ENCODE measurements at places on chromosomes 6 and 20.

GRCh38 chr6:109458774-109459531 is 3.4 kb upstream of the MICAL1 start:
- DNase-seq = no peak

DNA sequence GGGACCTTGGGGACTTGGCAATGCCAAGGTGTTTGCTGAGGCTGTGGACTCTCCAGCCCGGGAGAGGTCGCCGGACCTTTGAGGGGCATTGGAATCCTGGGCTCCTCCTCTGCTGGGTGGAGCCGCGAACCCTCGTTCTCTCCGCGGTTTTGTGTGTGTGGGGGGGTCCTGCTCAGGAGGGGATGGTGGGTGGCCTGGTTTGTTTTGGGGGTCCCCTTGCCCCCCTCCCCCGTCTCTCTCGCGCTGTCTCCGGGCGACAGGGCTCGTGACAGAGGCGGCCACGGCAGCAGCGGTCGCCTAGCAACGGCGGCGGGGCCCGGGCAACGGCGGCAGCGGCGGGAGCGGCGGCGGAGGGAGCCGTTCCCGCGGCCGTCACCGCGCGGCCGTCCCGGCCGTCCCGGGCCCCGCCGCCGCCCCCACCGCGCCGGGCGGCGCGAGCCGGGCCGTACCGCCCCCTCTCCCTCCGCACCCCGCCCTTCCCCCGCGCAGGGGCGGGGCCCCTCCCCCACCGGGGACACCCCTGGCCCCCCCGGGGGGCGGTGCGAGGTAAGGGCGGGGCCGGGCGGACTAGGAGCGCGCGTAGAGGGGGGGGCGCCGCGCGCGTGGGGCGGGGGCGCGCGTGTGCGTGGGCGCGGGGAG is 7.8 kb downstream of the SYNGAP1 start:
- DNase-seq = no peak

DNA sequence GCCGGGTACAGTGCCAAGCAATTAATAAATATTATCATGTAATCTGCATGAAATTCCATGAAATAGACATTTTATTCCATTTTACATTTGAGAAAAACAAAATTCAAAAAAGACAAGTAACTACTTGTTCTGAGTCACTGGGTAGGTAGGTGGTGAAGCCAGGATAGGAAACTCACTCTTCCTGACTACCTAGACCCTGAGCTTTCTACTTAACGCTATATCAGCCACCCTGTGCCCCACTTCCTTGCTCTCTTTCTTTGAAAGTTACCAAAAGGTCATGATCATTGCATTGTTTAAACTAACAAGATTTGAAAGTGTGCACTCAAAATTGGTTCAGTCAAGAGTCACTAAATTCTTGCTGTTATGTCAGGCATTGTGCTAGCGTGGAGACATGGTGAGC is 235.7 kb downstream of the CD83 start:
- DNase-seq = no peak

GRCh38 chr6:101489456-101489855 is 95.9 kb downstream of the GRIK2 start:
- no peak for DNase-seq

DNA sequence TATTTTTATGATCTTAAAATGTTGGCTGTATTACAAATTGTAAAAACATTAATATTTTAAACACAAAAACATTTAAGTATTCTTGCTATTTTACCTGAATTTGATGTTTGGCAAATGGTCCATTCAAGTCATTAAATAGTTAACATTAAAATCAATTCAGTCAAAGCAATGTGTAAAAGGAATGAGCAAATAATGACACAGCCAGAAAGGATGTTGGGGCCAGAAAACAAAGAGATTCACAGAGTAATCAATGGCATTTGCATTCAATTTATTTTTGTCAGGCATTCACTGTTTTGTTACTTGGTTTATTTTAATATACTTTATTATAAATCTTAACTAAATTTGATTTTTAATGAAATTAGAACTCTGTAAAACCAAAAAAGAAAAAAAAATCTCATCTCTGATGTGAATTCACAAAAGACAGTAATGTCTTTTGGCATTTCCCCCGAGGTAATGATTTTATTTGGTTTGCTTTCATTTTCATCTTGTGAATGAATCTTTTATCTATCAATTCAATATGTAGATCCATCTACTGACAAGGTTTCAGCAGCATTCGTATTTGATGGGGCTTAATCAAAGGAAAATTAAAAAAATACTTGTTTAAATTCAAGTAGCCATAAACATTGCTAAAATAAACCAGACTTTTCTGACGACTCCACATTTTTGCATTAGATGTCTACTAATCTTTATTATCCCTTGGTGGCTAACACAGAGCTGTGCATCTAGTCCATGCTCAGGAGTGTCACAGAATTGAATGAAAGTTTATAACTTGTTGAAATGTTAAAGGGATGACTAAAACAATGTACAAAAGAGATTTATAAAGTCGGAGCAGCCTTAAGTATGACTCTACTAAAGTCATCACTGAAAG is 866.7 kb upstream of the GJE1 start:
- no peak for DNase-seq

DNA sequence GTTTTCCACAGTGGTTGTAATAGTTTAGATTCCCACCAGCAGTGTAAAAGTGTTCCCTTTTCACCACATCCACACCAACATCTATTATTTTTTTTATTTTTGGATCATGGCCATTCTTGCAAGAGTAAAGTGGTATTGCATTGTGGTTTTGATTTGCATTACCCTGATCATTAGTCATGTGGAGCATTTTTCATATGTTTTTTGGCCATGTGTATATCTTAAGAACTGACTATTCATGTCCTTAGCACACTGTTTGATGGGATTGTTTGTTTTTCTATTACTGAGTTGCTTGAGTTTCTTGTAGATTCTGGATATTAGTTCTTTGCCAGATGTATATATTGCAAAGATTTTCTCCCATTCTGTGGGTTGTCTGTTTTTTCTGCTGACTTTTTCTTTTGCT is 820.1 kb downstream of the TENT5A start:
- no peak for DNase-seq

GRCh38 chr6:50998905-50999304 is 180.2 kb downstream of the TFAP2B start:
- DNase-seq = no peak

DNA sequence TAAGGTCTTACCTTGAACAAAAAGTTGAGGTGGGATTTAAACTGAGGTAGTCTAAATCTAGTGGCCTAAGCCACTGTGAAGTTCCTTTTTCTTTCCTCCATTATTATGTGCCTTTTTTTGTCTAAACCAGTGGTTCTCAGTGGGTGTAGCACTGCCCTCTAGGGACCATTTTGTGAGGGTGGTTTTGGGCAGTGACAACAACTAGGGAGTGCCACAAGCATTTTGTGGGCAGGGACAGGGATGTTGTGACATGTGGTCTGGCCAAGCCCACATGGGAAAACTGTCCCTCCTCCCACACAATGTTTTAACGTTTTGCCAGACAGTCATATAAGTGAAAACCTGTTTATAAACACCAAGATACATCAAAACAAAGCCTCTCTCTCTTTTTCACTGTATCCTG is 899.4 kb upstream of the FLRT3 start:
- peak; percentile 80 for DNase-seq
